ENCODE measurements at places on chromosomes 16 and 17. TPM values are rescaled to one million over a fixed set of nuclear protein-coding genes. Genes with fewer than 3 reads are reported as not detected.

SMTNL2 gene
- total RNA-seq: 0.79 TPM

C1QL1 gene
- total RNA-seq: 2.8 TPM

DNA sequence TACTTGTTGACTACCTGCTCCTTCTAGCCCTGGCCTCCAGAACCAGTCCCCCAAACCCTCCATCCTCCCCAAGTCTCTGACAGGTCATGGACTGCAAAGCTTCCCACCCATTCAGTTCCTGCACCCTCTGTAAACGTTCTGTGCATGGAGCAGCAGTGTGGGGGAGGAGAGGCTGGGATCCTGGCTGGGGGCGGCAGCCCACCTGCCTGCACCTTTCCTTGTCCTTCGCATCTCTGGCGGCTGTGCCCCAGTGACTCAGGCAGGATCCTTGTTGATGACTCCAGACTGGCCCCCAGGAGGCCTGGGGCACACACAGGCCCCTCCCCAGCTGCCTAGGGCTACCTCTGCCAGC lies 1.6 kb upstream of the PKMYT1 start:
- peak overlapping the region; percentile 30 for H3K27ac ChIP-seq
- peak; percentile 78 for DNase-seq

DNA sequence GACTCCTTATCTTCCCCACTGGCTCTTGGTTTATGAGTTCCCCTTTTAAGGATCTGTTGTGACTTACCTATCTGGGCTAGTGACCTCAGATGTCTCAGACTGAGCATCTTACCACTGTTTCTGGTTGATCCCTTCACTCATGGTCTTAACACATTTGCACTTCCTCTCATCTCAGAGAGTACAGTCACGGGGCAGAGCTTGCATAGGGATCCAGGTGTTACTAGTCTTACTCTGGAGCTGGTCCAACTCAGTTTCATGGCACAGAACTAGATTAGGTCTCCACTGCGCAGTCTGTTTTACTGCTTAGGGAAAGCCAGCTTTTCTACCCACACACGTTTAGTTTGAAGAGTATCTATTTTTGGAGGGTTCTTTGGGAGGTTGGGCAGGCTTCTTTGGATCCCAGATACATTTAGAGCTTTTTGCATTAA lies 10.2 kb downstream of the GABARAPL2 start:
- H3K4me1 ChIP-seq: no peaks in the 10 kb centered on the region
- no peaks in the 10 kb centered on the region for H3K27me3 ChIP-seq
- H3K4me3 ChIP-seq: no peak overlapping the region
- DNase-seq: no peak
- peak overlapping the region; percentile 32 for H3K27ac ChIP-seq

DNA sequence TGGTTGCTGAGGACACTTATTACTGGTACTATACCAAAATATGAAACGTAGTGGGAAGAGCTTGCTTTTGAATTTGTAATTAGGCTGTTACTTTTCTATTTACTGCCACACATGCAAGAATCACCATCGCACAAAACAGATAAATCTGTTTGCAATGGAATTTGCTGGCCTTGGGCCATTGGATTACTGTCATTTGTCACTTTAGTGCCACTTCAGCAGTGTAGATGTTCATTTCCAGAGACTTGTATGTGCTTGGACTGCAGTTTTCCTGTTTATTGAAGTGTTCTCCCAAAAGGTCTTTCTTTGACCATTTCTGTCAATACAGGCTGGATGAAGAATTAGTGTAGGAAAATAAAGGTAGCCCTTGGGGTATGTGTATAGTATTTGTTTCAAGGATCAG lies 4.5 kb downstream of the USP10 start:
- no peak overlapping the region for H3K4me3 ChIP-seq
- H3K27ac ChIP-seq: no peak overlapping the region
- H3K27me3 ChIP-seq: no peaks in the 10 kb centered on the region
- H3K4me1 ChIP-seq: peaks cover 5% of the 10 kb centered on the region
- no peaks in the 10 kb centered on the region for H3K36me3 ChIP-seq

DNA sequence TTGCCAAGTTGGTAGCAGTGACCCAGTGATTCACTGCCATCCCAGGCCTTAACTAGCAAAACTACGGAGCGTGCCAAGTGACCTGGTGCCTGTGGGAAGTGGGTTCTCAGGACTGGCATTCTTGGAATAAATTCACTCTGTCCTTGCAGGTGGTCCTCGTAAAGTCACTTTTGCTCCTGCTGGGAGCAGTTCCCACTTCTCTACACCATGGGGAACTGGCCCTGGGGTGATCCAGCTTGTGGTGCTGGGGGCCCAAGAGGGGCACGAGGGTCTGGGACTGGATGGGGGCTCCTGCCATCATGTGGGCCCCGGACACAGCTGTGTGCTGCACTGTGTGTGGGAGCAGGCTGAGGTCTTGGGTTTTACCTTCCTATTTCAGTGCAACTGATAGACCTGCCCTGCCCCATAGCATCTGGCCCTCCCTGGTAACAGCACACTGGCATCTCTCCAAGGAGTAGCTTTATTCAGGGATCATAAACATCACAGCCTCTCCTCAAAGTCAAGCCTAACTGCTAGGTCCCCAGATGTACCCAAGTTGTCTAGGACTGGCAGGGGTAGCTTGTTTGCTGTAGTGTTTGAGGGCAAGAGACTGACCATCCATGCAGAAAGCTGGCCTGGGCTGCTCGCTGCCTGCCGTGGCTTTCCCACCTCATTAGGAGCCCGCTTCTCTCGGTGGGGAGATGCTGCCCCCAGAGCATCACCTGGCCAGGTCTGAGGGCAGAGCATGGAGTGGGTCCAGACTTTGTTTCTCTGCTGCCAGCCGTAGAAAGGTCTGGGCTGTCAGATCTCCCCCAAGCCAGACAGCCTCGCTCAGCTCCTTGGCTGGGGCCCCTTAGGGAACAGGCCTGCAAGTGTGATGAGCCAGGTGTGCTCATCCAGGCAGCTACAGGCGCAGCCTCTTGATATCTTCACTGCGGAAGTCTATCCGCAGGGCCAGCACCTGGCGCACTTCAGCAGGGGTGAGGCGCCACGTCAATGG lies 26.0 kb downstream of the FCSK start:
- no peak for DNase-seq
- H3K27ac ChIP-seq: no peak overlapping the region
- no peaks in the 10 kb centered on the region for H3K27me3 ChIP-seq
- no peaks in the 10 kb centered on the region for H3K4me1 ChIP-seq

DNA sequence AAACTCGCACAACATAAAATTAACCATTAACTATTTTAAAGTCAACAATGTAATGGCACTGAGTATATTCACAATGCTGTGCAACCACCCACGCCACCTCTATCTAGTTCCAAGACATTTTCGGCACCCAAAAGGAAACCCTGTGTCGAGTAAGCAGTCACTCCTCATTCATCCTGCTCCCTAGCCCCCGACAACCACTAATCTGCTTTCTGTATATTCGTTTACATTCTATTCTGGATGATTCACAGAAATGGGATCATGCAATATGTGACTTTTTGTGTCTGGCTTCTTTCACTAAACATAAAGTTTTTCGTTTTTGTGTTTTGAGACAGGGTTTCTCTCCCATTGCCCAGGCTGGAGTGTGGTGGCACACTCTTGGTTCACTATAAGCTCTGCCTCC lies 42.2 kb upstream of the HAPSTR1 start:
- no peak overlapping the region for H3K27ac ChIP-seq
- H3K4me1 ChIP-seq: no peaks in the 10 kb centered on the region
- no peak overlapping the region for H3K4me3 ChIP-seq
- H3K36me3 ChIP-seq: no peaks in the 10 kb centered on the region
- no peaks in the 10 kb centered on the region for H3K27me3 ChIP-seq
